ENCODE measurements at places on chromosomes 4 and X. TPM values are rescaled to one million over a fixed set of nuclear protein-coding genes. Genes with fewer than 3 reads are reported as not detected.

DNA sequence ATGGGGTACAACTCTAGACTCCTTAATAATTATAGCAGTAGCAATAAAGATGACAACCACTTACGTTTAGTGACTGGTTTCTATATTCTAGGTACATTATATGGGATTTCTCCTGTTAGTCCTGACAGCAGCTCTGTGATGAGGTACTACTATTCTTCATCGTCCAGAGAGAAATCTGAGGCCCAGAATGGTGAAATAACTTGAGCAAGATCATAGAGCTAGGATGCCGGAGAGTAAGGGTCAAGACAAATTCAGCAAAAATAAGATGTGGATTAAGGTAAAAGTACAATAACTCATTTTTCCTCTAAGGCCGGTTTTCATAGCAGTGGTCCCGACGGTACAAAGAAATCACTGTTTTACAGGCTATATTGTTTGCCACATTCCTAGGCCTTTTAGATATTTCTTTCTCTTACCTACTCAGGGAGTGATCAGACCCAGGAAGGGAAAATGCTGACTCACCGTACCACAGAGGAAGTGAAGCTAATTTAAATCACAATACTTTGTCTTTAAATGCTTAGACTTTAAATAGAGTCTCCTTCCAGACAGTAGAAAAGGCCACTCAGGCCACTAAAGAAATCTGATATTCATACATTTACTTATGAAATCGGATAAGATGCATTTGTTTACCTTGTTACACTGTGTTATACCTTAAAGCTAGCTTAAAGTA is 2023.0 kb upstream of the AGA start:
- no peak for DNase-seq
- H3K36me3 ChIP-seq, result no peaks in the 10 kb centered on the region
- H3K4me1 ChIP-seq, result no peaks in the 10 kb centered on the region
- no peak overlapping the region for H3K27ac ChIP-seq
- H3K4me3 ChIP-seq, result no peak overlapping the region

- H3K4me1 ChIP-seq, result no peaks in the 10 kb centered on the region
- H3K4me3 ChIP-seq, result no peak overlapping the region
- H3K27ac ChIP-seq, result no peak overlapping the region
- DNase-seq, result no peak
- no peaks in the 10 kb centered on the region for H3K27me3 ChIP-seq
Observed at GRCh38 chr4:163233321-163233720, 66.6 kb upstream of the NAF1 start.

GRCh38 chr4:136690360-136690759 is 841.9 kb downstream of the PCDH18 start:
- H3K27me3 ChIP-seq, result no peaks in the 10 kb centered on the region
- no peaks in the 10 kb centered on the region for H3K4me1 ChIP-seq
- H3K36me3 ChIP-seq, result no peaks in the 10 kb centered on the region
- no peak overlapping the region for H3K4me3 ChIP-seq

DNA sequence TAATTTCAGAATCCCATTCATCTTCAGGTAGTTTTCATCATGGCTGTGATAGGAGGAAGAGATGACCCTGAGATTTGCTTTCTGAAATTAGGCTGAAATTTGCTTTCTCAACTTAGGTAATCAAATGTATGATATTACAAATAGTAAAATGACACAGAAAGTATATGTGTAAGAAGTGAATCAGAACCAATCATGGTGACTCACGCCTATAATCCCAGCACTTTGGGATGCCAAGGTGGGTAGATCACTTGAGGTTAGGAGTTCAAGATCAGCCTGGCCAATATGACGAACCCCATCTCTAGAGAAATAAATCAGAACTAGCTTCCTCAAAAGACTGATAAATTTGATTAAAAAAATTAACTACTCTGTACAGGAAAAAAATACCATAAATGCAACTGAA is 555.4 kb downstream of the STPG2 start:
- H3K36me3 ChIP-seq, result no peaks in the 10 kb centered on the region
- no peaks in the 10 kb centered on the region for H3K27me3 ChIP-seq
- H3K4me3 ChIP-seq, result no peak overlapping the region
- DNase-seq, result no peak
- H3K27ac ChIP-seq, result no peak overlapping the region

CORIN gene
- total RNA-seq, result 2.6 TPM

- peaks cover 2% of the 10 kb centered on the region for H3K27me3 ChIP-seq
- no peaks in the 10 kb centered on the region for H3K36me3 ChIP-seq
- peak; percentile 62 for DNase-seq
- H3K4me1 ChIP-seq, result no peaks in the 10 kb centered on the region
- H3K4me3 ChIP-seq, result no peak overlapping the region
Observed at GRCh38 chrX:13101441-13102139, 57.2 kb upstream of the FAM9C start.

DNA sequence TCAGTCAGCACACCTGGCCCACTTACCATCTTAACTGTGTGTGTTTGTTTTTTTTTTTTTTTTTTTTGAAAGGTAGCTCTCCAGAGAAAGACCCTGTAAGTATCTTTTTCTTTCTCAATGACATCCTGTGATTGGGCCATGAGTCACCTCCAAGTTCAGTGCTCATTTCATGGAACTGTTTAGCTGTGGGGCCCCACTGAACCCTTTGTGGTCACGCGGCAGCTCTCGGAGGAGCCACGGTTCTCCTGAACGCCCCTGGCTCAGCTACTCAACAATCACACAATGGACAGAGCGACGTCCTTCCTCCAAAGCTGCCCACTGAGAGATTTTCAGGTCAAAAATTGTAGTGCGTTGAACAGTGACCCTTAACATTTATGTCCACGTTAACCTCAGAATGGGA is 14.2 kb upstream of the IL3RA start:
- no peaks in the 10 kb centered on the region for H3K27me3 ChIP-seq
- no peaks in the 10 kb centered on the region for H3K4me1 ChIP-seq
- H3K27ac ChIP-seq, result no peak overlapping the region
- DNase-seq, result no peak

GRCh38 chr4:28014469-28014868 is 1153.8 kb downstream of the STIM2 start:
- no peak for DNase-seq
- H3K36me3 ChIP-seq, result no peaks in the 10 kb centered on the region
- no peak overlapping the region for H3K27ac ChIP-seq
- no peaks in the 10 kb centered on the region for H3K27me3 ChIP-seq

DNA sequence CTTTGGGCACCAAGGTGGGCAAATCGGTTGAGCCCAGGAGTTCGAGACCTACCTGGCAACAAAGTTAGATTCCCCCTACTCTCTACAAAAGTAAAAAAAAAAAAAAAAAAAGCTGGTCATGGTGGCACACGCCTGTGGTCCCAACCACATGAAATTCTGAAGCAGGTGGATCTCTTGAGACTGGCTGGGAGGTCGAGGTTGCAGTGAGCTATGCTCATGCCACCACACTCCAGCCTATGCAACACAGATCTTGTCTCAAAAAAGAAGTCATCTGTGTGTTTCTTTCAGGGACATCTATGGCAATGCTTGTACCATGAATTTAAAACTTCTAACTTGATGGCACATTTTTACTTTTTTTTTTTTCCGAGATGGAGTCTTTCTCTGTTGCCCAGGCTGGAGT is 55.3 kb downstream of the UGT2A2 start:
- no peaks in the 10 kb centered on the region for H3K4me1 ChIP-seq
- H3K36me3 ChIP-seq, result no peaks in the 10 kb centered on the region
- DNase-seq, result no peak

SLC6A14 gene
- total RNA-seq, result not detected

- H3K4me3 ChIP-seq, result no peak overlapping the region
- H3K27ac ChIP-seq, result no peak overlapping the region
- DNase-seq, result no peak
Observed at GRCh38 chr4:104693601-104694201, 199.0 kb upstream of the CXXC4 start.

- no peaks in the 10 kb centered on the region for H3K27me3 ChIP-seq
- no peaks in the 10 kb centered on the region for H3K36me3 ChIP-seq
- no peak for DNase-seq
- no peak overlapping the region for H3K27ac ChIP-seq
Observed at GRCh38 chr4:151952137-151952536, 191.3 kb upstream of the GATB start.

PRSS12 gene
- total RNA-seq, result 1.1 TPM

DNA sequence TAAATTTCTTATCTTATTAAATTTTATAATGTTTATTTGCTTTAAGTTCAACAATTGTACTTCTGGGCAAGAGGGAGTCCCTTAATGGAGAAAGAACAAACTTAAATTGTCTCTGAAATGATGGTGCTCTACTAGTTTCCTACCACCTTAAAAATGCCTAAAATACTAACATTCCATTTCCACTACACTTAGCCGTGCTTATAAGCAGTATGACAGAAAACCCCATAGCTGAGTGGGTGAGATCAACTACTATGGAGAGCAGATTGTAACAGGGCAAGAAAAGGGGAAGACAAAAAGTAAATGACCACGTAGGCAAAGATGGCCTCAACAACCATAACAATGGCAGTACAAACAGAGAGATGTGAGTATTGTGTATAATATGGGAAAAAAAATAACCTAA is 35.0 kb downstream of the RFC1 start:
- H3K27me3 ChIP-seq, result no peaks in the 10 kb centered on the region
- H3K4me1 ChIP-seq, result no peaks in the 10 kb centered on the region
- no peaks in the 10 kb centered on the region for H3K36me3 ChIP-seq
- DNase-seq, result no peak

ARMCX1 gene
- total RNA-seq, result 15.6 TPM

- no peak overlapping the region for H3K27ac ChIP-seq
- H3K4me3 ChIP-seq, result no peak overlapping the region
- H3K4me1 ChIP-seq, result no peaks in the 10 kb centered on the region
- H3K27me3 ChIP-seq, result no peaks in the 10 kb centered on the region
- no peak for DNase-seq
Observed at GRCh38 chr4:56618734-56619133, 62.4 kb downstream of the HOPX start.

MFAP3L gene
- 35.1 TPM for total RNA-seq

XAGE1A gene
- not detected for total RNA-seq

EVC2 gene
- total RNA-seq, result 8.7 TPM

GRCh38 chr4:96136056-96136455 is 296.2 kb downstream of the PDHA2 start:
- H3K27me3 ChIP-seq, result no peaks in the 10 kb centered on the region
- H3K4me3 ChIP-seq, result no peak overlapping the region
- no peaks in the 10 kb centered on the region for H3K36me3 ChIP-seq
- no peaks in the 10 kb centered on the region for H3K4me1 ChIP-seq

GRCh38 chr4:184612074-184612473 is 37.2 kb downstream of the CASP3 start:
- no peak overlapping the region for H3K4me3 ChIP-seq
- no peaks in the 10 kb centered on the region for H3K27me3 ChIP-seq
- no peaks in the 10 kb centered on the region for H3K4me1 ChIP-seq
- DNase-seq, result no peak
- H3K27ac ChIP-seq, result no peak overlapping the region
- no peaks in the 10 kb centered on the region for H3K36me3 ChIP-seq

DNA sequence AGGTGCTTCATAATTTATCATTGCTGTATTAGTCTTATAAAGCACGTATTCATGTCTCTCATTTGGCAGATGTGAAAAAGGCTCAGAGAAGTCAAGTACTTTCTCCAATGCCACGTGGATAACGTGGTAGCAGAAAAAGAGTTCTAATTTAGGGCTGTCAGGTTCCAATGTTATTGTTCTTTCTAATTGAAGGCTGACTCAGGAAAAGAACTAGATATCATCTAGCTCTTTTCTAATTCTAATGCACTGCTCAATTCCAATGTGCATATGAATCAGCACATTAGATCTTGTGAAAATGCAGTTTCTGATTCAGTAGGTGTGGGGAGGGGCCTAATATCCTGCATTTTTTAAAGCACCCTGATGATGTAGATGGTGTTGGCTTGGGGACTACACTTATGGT is 22.8 kb downstream of the AGA start:
- DNase-seq, result no peak
- no peak overlapping the region for H3K4me3 ChIP-seq
- no peaks in the 10 kb centered on the region for H3K27me3 ChIP-seq

TMPRSS11F gene
- not detected for total RNA-seq

GRCh38 chrX:40279762-40280161 is 182.0 kb upstream of the BCOR start:
- no peaks in the 10 kb centered on the region for H3K27me3 ChIP-seq
- H3K27ac ChIP-seq, result no peak overlapping the region

SYTL4 gene
- total RNA-seq, result 13.3 TPM

Measured in kidney (tissue), 22 donors.